ENCODE measurements at places on chromosomes 16 and 17.

DNA sequence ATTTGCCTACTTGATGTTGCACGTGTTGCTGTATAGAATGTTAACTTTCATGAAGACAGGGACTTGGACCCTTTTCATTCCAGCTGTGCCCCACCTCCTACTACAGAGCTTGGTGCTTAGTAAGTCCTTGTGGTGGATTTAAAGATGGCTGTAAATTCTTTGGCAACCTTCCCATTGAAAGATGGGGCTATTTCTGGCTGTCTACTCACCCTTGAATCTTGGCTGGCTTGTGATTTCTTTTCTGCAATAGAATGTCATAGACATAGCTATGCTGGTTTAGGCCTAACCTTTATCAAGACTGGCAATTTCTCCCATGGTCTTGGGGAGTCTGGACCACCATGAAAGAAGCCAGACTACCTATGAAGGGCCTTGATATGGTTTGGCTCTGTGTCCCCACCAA lies 59.0 kb downstream of the ACSM2A start:
- no peak for DNase-seq

DNA sequence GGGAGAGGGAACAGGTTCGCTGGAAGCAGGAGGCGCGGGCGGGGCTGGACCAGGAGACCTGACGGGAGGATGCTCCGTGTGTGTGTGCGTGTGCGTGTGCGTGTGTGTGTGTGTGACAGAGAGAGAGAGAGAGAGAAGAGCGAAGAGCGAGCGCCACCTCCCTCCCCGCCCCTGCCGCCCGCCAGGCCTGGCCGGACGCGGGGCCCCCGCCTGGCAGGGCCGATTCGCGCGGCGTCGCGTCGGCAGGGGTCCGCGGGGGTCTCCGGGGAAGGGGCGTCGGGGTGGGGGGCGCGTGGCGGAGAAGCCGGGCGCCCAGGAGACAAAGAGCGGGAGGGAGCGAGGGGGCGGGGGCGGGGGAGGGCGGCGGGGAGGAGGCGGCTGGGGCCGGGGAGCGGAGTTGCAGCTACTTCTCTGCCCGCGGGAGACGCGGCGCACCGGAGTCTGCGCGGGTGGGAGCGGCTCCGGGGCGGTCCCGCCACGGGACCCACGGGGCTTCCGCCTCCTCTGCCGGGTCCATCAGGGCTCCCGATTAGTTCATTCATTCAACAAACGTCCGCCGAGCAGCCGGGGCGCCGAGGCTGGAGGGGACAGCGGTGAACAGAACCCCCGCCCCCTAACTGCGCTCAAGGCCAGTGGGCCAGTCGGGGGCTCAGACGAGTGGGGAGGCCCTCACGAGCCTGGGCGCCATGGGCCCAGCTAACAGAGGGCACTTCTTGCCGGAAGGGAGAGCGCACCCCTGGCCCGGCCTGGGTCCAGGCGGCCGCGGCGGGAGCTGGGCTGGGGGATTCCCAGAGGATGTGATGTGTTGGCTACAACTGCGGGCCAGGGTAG lies at the start of gene SAMD14:
TSS of gene SAMD14 (minus strand) at position 433 of the 831 bp plus-strand sequence. CDS start 5,201 bp downstream, outside the sequence.
- no peak for DNase-seq

- DNase-seq = peak; percentile 69
These were observed 7.4 kb downstream of the CDK5RAP3 start for GRCh38 chr17:47978324-47978723.

- no peak for DNase-seq
These were observed 21.5 kb upstream of the KIFC3 start for GRCh38 chr16:57823836-57824235.

DNA sequence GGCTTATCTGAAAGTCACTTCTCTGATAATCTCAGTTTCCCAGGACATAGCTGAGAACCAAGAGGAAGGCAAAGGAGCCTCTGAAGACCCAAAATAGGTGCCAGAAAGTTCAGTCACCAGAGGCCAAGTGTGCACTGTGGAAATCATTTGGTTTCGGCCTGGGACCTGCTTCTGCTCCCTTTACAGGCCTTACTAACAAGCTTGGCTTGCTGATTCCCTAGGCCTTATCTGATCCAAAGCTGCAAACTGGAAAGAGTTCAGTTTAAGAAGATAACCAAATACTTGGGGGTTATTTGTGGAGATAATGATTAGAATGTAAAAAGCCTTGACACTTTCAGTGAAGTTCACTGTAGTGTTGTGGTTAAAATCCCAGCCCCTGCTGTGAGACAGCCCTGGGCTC lies 17.0 kb downstream of the ITGA3 start:
- no peak for DNase-seq

DNA sequence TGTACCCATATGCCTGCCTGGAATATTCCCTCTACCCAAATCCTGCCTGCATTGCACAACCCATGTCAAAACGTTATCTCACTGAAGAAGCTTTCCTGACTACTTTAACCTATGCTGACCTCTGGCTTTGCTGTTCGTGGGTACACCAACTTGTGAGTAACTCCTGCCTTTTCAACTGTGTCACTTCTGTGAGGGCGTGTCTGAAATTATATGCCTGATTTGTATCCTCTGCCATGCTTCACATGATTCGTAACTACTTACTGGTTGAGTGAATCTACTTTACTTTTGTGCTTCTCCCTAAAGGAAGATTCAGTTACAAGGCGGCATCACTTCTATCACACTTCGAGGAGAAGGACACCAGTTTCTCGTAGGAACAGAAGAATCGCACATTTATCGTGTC lies 33.3 kb upstream of the USP43 start:
- no peak for DNase-seq

DNA sequence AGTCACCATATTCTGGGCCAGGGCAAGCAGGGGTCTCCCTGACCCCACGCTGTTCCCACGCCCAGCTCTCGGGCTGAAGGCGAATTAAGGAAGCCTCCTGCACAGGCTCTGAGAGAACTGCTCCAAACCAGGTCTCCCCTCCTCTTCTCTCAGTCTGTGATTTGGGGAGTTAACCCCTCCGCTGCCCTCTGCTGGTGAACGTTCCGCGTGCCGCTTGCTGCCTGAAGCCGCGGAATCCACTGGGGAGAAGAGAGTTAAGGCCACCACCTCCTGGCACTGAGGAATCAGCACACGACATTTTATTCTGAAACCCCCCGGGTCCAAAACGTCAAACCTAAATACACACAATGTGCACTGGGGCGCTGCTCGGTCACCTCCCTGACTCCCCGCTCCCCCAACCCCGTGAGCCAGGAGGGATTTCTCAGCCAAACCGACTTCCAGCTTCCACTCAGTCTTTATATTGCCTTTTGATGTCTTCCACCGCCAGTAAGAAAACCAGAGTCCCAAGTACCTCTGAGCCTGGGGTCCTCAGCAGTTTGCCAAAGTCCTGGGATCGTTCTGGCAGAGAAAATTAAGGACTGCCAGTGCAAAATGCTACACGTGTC lies 54.4 kb upstream of the RCVRN start:
- no peak for DNase-seq

GRCh38 chr16:79411805-79412204 lies 188.7 kb downstream of the MAF start:
- DNase-seq = no peak

GRCh38 chr17:5516060-5516792 lies 29.9 kb downstream of the MIS12 start:
- no peak for DNase-seq

- no peak for DNase-seq
These were observed 9.5 kb downstream of the METRNL start for GRCh38 chr17:83088909-83089308.

GRCh38 chr17:61468263-61468907 lies 16.2 kb downstream of the TBX4 start:
- DNase-seq = no peak

DNA sequence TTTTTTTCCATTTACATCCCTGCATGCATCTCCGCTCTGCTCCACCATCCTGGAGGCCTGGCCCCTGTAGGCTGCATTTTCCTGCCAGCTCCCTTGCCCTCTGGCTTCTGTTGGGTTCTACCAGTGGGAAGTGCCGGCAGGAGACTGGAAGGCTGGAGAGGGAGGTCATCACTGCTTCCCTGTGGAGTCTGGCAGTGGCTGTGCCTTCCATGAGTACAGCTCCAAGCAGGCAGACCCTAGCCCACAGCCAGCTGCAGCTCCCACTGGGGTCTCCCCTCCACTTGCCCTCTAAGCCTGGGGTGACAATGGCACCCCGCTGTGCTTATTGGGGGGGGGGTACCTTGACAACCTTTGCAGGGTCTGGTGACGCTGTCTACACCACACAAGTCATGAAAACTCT lies 37.3 kb downstream of the MMP15 start:
- no peak for DNase-seq

- no peak for DNase-seq
These were observed 12.0 kb upstream of the EVPL start for GRCh38 chr17:76039121-76039520.

DNA sequence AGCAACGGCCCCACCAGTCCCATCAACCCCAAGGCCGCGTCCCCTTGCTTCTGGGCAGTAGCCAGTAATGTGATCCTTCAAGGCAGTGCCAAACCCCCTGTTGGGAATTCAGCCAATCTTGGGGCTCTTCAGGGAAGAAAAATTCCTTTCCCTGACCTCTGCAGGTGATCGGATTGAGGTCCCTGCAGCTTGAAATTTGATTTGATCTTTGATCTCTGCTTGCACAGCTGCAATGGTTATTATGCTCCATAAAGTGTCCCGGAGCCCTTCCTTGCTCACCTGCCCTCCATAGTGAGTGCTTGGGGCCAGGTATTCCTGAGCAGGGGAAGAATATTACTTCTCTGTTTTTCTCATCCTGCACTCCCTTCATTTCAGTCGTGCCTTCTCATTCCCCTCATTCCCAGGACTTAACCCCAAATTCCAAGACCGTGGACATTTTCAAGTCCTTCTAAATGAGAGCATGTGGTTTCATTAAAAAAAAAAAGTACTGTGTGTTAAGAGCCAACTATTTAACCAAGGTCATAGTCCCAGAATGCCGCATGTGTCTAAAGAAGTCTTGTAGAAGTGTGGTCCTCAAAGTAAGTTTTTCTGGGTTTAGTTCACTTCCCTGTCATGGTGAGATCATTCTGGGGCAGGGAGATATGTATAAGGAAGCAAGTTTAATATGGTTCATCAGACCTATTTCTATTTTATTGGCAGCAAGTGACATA lies 56.3 kb downstream of the SOX9 start:
- no peak for DNase-seq

GRCh38 chr17:28579526-28579925 lies 2.8 kb upstream of the ALDOC start:
- DNase-seq = no peak

DNA sequence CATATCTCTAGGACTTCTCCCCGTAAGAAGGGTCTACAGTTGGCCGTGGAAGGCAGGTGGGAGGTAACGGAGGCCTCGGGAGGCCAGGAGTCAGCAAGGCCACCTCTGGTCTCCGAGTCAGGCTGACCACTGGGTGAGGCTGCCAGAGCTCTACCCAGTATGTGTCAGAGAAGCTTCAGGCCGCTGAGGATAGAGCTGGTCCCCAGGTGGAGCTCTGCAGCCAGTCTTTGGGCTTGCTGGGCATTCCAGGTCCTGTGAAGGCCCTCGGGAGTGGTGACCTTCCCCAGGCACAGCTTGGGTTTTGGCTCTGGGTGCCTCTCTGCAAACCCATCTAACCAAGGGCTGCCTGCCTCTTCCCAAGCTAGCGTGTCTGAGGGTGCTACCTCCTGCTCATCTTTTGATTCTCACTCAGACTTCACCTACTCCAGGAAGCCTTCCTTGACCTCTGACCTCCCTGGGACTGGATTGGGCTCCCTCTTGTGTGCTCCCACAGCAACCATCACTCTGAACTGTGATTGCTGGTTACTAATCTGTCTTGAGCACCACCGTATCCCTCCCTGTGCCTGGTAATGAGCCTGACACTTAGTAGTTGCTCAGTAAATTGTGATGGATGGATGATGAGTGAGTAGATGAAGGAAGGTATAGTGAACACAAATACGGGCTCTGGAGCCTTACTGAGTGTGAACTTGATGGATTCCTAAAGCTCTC lies 22.3 kb downstream of the RHBDL3 start:
- DNase-seq = no peak

DNA sequence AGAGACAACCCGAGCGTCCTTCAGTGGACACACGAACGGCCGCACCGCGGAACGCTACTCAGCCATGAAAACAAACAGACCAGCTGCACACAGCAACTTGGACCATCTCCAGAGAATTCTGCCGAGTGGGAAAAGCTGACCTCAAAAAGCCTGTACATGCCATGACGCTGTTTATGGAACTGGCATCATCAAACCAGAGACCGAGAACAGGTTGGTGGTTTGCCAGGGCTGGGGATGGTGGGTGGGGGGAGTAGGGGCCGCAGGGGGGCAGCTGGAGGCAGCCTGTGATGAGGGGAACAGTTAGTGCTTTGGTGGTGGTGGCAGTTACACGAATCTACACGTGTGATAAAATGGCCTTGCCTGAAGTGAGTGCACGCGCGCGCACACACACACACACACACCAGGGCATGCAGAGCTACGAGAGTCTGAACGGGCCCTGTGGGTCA lies 169.8 kb downstream of the LAT start:
- no peak for DNase-seq

- DNase-seq = no peak
These were observed 272.8 kb upstream of the XYLT1 start for GRCh38 chr16:17743578-17743977.

DNA sequence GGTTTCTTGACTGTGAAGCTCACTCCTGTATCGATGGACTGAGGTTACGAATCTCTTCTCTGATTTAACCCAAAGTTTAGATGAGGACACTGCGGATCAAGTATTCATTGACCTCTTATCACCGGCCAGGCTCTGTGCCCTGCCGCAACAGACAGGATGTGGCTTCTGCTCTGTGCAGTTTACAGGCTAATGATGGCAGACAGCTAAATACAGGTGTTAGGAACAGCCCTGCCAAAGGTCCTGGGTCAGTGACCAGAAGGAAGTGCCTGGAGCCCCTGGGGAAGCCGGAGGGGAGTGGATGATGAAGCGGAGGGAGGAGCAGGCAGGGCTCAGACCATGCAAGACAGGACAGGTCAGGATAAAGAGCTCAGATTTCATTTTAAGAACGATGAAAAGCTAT lies 44.4 kb downstream of the HAPSTR1 start:
- DNase-seq = no peak

DNA sequence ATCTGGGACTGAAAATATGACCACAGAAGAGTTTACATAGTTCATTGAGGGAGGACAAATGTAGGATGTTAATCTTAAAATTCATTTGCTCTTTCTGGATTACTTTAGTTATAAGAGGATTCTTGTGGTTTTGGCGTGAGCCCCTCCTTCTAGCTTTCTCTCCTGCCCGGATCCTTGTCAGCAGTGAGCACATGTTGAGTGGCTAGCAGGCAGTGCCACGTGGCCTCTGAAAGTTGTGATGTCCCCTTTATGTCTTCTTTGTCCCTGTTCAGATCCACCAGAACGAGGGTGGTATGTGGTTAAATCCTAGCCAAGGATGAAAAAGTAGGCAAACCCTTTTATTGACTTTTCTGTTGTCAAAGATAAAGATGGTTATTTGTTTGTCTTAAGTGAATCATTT lies 83.8 kb downstream of the GNAO1 start:
- DNase-seq = no peak

DNA sequence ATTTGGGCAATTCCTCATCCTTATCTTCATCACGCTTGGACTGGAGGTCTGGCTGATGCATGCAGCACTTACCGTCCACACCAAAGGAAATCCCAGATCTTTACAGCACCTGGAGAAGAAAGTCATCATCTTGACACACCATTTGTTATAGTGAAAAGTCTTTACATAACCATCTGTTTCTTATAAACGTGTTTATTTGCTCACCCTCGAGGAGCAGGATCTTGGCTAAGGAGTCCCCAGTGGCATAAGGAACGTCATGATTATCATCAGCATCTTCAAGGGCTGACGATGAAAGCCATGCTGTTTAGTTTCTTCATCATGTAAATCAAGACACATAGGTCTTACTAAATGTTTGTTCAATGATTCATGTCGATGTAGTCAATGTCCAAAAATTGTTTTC lies 248.8 kb upstream of the ELAC2 start:
- no peak for DNase-seq

- no peak for DNase-seq
These were observed 521.8 kb downstream of the KCNJ2 start for GRCh38 chr17:70691150-70691549.

GRCh38 chr16:57422026-57422944 lies 17.7 kb downstream of the CCL17 start:
- no peak for DNase-seq
